ENCODE measurements at places on chromosomes 3 and 15. TPM values are rescaled to one million over a fixed set of nuclear protein-coding genes. Genes with fewer than 3 reads are reported as not detected.

LRRIQ4 gene
- 0.23 TPM for polyA plus RNA-seq

LMCD1 gene
- polyA plus RNA-seq: 30.4 TPM

SPATA16 gene
- not detected for polyA plus RNA-seq

XYLB gene
- 8.8 TPM for polyA plus RNA-seq

- no peak for DNase-seq
Measured at GRCh38 chr3:140021269-140021668, 86.3 kb downstream of the CLSTN2 start.

DNA sequence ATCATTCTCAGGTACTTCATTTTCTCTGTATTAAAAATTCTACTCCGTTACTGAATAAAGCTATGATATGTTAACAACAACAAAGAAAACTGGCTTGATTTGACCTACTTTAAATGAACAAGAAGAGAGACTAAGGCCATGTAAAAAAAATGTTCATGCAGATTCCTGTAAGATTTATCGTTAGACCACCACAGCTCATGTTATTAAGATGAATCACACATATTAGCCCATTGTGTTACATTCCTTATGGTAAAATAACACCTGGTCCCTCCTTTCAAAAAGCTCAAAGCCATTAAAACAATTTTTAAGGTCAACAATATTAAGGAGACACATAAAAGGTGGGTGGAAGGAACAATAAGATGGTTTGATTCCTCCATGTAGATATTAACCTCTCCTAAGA, 6.3 kb downstream of the THOC7 start:
- DNase-seq: no peak

DNA sequence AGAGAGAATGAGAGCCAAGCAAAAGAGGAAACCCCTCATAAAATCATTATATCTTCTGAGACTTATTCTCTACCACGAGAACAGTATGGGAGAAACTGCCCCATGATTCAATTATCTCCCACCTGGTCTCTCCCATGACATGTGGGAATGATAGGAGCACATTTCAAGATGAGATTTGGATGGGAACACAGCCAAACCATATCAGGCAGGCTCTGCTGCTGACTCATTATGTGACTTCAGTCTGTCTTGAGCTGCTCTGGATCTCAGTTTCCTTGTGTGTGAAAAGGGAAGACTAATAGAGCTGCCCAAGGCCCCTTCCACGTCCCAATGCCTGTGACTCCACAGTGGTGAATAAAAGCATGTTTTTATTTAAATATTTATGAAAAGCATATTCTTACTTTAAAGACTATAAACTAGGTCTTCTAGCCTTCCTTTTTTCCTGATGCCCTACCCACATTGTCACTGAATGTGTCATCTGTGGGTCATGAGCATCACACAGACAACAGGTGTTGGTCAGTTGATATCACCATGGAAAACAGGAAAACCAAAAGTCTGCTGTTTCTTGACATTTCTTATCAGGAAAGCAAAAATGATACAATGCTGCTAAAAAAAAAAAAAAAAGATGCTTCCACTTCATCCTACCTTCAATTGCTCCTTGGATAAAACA, 96.0 kb upstream of the PPP2R3A start:
- DNase-seq: no peak

- DNase-seq: no peak
Measured at GRCh38 chr3:37183976-37184375, 9.6 kb upstream of the LRRFIP2 start.

DNA sequence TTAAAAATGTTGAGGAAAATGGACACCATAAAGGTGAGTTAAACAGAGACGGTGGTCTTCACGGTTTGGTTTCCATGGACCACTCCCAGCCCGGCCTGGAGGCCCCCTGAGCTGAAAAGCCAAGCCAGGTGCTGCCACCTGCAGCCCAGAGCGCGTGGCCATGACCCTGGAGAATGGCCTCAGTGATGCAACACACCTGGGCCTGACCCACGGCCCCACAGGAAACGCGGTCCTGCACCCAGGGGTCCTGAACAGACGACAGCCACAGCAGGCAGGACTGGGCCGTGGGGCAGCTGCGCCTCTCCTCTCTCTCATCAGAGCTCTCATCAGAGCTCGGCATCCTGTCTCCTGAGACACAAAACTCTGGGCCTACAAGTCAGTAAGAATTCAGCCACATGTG, 64.1 kb downstream of the NIPA2 start:
- DNase-seq: no peak

DNA sequence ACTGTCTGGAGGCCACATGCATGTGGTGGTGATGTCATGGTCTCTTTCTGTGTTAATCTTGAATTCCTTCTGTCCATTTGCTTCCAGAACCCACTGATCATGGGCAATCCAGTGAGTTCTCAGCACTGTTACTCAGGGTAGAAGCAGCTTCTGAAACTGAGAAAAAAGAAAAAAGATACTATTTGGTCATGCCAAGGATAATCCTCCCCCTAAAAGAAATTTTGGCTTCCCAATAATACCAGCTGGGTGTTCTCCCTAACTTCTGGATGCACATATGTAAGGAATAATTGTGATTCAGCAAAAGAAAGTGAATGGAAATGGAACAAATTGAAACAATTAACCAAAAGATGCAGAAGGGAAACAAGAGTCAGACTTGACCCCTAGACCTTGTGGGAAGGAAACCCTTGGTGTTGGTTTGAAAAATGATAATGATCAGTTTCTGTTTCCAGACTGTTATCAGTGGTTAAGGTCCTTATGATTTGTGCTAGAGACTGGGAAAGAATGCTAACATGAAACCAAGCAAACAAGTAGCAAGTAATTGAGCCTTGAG, 92.3 kb downstream of the RBMS3 start:
- DNase-seq: no peak

- DNase-seq: no peak
Measured at GRCh38 chr3:66499881-66500575, 794 bp downstream of the LRIG1 start.

- DNase-seq: no peak
Measured at GRCh38 chr3:40985195-40985594, 214.1 kb upstream of the CTNNB1 start.

DNA sequence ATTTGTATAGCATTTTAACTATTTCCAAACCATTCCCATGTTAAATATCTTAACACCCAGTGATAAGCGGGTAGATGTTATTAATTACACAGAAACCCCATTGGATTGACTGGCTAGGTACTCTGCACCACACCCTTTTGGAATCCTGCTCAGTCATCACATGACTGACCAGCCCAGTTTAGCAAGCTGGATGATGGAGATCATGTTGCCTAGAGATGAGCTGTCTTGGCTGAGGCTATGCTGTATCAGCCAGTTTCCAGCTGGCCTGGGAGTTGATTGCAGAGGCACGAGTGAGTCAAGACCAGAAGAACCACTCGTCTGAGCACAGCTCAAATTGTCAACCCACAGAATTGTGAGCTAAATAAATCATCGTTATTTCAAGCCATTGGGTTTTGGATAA, 124.6 kb downstream of the ZNF621 start:
- DNase-seq: no peak

DNA sequence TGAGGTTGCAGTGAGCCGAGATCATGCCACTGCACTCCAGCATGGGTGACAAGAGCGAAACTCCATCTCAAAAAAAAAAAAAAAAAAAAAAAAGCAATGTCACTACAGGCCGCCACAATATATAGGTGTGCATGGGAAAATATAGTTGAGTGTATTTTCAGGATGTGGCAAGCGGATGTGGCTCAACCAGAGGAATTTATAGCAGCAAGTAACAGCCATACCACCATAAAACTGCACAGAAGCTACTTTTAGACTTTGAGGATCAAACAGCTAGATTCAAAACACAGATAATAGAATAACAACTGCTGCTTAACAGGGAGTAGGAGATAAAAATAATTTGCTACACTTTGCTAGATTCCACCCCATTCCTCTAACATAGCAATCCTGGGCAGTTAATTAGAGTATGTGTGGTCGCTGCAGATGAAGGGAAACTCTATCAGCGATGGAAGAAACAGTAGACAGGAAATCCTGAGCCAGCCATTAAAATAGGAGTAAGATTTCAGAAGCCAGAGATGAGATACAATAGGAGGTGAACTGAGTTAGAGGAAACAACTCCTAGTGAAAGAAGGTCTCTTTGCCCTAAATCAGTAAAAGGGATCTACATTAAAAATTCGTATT, 318.7 kb upstream of the STT3B start:
- no peak for DNase-seq

Measured in right renal cortex interstitium (tissue), 3 donors.